ENCODE measurements at places on chromosomes 4 and X.

- DNase-seq, result no peak
Measured at GRCh38 chrX:85052205-85052604, 48.5 kb downstream of the APOOL start.

GRCh38 chr4:164488114-164488513 is 265.8 kb upstream of the SMIM31 start:
- no peak for DNase-seq

GRCh38 chr4:80295336-80295735 is 28.9 kb downstream of the FGF5 start:
- no peak for DNase-seq

DNA sequence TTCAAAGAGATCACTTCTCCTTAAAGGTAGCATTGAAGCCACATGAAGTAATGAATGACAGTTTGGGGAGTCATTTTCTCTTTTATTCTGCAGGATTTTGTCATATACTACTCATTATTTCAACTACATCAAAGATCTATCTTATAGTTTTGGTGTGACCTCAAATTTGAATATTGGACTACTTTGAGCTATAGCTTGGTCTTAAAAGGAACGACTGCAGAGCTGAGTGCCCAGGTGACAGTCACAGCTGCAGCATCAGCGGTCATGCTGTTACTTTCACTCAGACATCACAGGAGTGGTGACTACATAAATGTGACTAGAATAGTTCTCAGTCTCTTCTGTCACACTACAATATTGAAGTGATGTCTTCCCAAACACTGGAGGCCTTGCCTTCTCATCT is 10.7 kb upstream of the SPCS3 start:
- no peak for DNase-seq

- no peak for DNase-seq
Measured at GRCh38 chr4:152996111-152996571, 60.0 kb downstream of the FHDC1 start.

GRCh38 chr4:5753766-5754528 is 42.9 kb downstream of the EVC start:
- no peak for DNase-seq

GRCh38 chr4:70589785-70590184 is 2.3 kb upstream of the AMBN start:
- DNase-seq, result no peak

GRCh38 chr4:1768367-1769034 is 24.6 kb upstream of the FGFR3 start:
- no peak for DNase-seq

- no peak for DNase-seq
Measured at GRCh38 chrX:131235768-131236545, 53.1 kb downstream of the IGSF1 start.

DNA sequence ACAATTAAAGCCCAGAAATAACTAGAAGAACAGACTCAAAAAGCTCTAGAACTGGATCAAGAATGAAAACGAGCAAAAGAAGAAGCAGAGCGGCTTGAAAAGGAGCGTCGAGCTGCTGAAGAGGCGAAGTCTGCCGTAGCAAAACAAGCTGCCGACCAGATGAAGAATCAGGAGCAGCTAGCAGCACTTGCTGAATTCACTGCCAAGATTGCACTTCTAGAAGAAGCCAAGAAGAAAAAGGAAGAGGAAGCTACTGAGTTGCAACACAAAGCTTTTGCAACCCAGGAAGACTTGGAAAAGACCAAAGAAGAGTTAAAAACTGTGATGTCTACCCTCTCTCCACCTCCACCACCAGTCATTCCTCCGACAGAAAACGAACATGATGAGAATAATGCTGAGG is 56.1 kb upstream of the PPP4R3C start:
- DNase-seq, result no peak

DNA sequence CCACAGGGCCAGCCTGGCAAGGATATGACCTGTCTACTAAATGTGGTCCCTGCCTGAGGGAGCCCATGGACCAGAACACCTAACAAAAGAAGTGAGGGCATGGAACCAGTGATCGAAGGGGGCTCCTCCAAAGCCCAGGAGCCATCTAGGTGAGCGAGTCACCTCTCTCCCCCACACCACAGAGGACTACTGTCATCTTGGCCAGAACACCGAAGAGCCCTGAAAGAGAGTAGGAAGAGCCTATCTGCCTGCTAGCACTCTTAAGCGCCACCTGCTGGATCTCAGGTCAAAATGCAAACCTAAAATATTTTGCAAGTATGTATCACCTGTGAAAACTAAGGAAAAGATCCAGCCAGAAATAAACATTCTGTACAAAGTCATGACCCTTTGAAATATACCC is 137.9 kb upstream of the ZXDB start:
- no peak for DNase-seq

- DNase-seq, result no peak
Measured at GRCh38 chr4:152660526-152660925, 19.3 kb downstream of the TMEM154 start.

DNA sequence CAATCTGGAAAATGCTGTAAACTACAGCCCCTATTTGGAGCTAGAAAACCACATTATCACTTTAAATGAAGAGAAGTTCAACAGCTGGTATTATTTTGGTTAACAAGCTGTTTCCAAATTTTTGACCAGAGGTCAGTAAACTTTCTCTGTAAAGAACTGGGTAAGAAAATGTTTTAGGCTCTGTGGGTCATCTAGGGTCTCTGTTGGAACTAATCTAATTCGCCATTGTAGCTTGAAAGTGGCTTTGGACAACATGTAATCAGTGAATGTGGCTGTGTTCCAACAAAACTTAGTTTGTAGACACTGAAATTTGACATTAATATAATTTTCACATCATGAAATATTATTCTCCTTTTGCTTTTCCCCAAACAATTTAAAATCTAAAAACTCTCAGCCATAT is 25.8 kb upstream of the RNF150 start:
- no peak for DNase-seq

DNA sequence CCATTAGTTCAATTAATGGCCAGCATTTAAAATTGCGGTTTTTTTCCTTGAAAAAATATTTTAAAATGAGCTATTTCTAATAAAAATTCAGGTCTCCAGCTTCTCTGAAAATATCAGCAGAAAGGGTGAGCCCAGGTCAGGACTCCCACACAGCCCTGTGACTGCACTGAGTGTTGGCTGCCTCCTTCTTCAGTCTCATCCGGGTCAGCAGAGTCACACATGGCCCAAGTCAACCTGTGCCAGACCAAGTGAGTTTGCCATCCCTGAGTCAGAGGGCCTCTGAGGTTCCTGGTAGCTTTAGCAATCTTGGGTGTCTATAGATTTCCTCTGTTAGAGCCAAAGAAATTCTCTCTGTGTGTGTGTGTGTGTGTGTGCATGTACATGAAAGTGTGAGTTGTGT is 22.1 kb upstream of the MSX1 start:
- no peak for DNase-seq

GRCh38 chr4:90007494-90008167 is 113.0 kb downstream of the MMRN1 start:
- DNase-seq, result no peak

GRCh38 chrX:101208152-101208905 is 11.3 kb upstream of the DRP2 start:
- no peak for DNase-seq

DNA sequence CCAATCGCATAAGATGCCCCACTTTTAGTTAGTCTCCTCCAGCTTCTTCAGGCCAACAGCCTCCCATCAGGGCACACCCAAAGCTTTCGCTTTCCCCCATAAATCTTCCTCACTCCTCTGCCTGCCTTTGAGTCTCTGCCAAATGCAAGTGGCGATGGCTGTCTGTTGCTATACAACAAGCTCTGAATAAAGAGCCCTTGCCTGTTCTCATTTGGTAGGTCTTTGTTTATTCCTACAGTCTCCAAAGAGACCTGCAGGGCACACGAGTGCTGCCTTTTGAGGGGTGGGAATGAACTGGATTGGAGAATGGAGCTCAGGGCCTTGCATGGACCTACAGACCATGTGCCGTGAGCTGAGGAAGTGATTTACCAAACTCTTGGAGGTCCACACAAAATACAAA is 52.2 kb upstream of the SOD3 start:
- DNase-seq, result no peak

- DNase-seq, result no peak
Measured at GRCh38 chr4:83831588-83831987, 295.7 kb downstream of the GPAT3 start.

DNA sequence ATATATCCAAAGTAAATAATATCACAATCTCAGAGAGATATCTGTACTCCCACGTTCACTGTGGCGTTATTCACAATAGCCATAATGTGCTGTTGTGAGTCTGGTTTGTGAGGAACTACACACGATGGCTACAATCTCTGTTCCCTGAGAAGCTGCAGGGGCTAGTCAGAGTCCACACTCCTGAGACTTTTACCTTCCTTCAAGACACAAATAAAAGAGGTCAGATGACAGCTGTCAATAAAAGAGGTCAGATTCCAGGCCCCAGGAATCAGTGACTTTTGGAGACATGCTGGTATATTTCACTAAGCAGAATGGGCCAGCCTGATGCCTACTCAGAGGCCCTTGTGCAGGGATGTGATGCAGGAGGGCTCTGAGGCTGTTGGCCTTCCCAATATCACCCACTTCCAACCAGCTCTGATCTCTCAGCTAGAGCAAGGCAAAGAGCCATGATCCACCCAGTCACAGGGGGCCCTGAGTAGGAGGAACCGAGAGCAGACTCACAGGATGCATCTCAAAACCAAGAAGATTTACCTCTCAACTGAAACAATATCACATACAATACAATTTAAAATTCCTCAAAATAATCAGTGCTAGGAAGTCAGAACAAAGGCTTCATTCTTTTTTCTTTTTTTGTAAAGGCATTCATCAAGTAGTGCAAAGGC is 13.8 kb downstream of the FRYL start:
- DNase-seq, result no peak

- DNase-seq, result no peak
Measured at GRCh38 chrX:134931550-134931949, 59.2 kb upstream of the SMIM10 start.

- no peak for DNase-seq
Measured at GRCh38 chr4:137677863-137678262, 145.6 kb upstream of the PCDH18 start.

DNA sequence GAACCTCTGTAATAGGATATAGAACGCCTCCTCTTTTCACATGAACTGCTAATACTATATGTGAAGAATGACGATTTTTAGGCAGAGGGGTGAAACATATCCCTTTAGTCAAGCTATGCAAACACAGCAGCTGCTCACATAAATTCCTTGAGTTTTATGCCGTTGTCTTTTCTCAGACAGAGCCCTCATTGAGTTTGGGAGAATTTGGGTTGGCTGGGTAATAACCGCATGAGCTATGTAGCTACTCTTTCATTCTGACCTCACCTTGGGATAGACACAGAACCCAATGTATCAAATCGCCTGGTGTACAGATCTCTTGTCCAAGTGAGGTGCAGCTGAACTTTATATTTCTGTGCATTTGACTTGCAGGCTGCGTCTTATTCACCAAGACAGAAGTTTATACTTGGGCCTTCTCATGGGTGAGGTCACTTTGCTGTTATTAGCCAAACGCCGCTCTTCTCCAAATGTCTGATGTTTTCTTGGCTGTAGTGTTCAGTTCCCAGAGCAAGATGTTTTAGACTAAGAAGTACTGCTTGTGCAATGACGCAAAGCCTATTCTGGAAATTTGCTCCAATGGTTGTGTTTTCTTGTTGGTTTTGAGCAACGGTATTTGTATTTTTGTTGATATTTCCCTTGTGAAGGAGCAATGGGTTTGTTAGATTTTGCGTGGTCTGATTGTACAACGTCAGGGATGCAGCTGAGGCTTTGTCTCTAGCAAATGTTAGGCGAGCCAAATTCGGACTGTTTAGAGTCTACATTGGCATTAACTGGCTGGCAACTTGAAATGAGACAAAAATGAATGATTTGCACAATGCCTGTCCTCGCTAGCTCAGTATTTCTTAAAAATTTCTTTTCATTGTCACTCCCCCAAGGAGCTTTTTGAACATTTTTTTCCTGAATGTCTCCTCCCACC is 11.2 kb upstream of the SPARCL1 start:
- no peak for DNase-seq

- no peak for DNase-seq
Measured at GRCh38 chr4:154039435-154040343, 250.8 kb upstream of the SFRP2 start.

- DNase-seq, result no peak
Measured at GRCh38 chrX:8042304-8042703, 115.1 kb upstream of the PNPLA4 start.

DNA sequence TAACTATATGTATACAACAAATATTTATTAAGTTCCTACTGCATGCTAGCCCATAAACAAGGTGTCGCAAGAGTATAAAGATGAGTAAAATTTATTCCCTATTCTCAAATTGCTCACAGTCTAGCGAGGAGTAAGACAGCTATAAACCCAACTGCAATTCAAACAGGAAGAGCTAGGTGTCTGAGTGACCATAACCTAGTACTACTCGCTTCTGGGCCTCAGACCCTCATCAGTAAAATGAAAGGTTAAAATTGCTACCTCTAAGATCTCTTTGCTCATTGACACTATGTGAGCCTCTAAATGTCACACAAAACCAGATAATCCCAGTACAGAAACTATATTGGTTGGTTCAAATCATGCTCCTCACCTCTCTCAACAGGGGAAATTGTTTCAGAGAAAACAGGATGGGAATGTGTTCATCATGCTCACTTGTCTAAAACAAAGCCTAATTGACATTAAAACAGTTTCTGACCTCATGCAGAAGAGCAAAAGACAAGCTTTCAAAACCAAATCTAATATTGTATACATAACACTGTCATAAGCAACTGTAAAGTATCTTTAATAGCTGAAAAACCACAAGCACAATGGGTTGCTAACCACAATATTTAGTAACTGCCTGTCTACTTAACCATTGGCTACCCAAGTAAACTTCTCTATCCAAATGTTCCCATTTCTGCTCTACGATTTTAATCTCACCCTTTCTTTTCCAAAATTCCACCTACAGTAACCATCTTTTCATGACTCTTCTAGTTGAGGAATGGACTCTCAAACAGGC is 264.6 kb upstream of the FMR1 start:
- no peak for DNase-seq

DNA sequence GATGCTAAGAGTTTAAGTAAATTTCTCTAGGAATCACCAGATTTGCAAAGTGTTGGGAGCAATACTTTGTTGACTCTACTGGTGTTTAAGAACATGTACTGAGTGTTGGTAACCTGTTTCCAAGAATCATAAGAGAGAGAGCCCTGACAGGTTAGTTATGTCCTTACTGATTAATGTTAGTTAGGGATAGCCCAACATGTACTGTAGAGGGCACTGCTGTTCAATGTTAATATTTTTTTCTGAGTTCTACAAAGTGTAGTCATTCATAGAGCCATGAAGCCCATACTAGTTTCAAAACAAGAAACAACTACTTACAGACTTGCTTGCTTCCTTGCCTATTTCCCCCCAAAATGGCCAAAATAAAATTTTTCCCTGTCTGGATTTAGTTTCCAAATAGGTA is 11.9 kb downstream of the TMPRSS11D start:
- no peak for DNase-seq

All from progenitor cell of endocrine pancreas (in vitro differentiated cells).